CD4-positive, alpha-beta T cell treated with Interleukin-10 for 1 hour (primary cell): ENCODE measurements at places on chromosomes 12 and 14.

DNA sequence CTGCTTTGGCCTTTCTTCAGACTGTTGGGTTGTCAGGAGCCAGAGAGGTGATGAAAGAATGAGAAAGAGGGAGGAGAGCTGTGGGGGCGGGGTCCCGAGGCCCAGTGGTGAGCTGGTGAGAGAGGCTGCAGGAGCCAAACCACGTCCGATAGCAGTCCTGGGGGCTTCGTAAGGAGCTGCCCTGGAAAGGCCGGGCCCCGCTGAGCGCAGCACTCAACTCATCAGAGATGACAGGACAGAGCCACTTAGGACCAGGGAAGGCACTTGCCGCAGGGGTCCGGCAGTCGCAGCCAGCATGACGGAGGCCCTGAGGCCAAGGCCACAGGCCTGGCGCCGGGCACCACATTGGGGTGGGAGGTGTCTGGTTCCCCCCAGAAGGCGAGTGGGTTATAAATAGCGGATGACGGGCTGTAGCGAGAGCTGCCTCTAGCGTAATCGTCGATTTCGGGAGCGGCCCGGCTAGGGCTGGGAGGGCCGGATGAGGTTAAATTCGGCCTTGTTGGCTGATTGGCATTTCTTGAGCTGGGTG lies 179.0 kb downstream of the TSPAN9 start:
- no peak for DNase-seq

GRCh38 chr14:57295239-57295638 lies 26.5 kb downstream of the AP5M1 start:
- DNase-seq = no peak

GRCh38 chr12:6294156-6295093 lies 16.1 kb upstream of the PLEKHG6 start:
- no peak for DNase-seq

DNA sequence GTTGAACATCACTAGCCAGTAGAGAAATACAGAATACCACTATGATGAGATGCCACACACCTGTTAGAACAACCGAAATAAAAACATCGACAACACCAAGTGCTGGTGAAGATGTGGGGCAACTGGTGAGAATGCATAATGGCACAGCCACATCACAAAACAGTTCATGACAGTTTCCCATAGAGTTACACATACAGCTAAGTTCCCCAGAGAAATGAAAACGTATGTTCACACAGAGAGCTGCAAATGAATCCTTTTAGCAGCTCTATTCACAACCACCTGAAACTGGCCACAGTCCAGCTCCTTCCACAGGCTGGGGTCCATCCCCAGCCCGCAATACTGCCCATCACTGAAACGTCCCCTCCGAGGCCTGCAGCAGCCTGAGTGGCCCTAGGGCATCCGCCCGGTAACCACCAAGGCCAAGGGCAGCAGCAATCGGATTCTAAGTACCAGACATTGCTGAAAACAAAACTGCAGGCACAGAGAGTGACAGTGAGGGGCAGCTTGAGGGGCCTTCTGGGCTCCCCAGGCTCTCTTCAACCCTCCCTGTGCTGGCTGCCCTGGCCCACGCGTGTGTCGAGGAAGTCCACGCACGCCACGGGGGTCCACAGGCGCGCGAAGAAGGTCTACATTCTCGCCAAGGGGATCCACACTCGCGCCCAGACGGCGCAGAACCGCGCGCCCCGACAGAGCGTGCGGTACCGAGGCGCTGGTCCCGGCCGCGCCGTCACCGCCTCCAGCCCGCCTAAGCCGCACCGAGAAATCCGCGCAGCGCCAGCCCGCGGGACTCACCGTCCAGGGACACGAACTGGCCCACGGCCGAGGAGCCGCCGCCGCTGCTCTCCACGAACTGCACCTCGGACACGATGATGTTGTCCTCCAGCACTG lies 903 bp downstream of the BRF1 start:
- DNase-seq = no peak

DNA sequence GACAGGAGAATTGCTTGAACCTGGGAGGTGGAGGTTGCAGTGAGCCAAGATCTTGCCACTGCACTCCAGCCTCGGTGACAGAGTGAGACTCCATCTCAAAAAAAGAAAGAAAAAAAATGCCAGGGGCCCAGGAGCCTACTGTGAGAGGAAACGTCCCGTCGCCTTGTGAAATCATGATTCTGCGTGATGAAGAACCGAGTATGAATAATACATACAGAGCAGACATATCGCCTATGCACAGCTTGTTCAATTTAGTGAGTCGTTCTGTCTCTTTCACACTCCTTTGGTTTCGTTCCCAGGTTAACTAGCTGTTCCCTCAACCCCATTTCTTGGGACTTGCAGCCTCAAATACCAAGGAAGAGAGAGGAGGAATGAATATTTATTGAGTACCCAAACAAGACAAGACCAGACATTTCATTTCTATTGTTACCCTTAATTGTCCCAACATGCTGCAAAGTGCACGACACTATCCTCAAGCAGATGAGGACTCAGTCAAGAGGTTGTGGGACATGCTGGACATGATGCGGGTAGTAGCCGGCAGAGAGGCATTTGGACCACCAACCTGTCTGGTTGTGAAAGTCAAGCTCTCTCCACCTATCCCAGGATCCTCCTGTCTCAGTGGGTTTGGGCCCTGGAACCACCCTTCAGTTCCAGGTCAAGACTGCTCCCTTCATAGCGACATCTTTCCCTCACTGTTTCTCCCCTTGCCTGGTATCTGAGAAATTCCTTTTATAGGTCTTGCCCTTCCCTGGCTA lies 8.6 kb upstream of the CD27 start:
- DNase-seq = no peak
